NCI-H1930 (cell line): ENCODE measurements at places on chromosomes 5 and 9.
A peak's percentile ranks its signal among the peaks of the same experiment; 100 is the strongest.

DNA sequence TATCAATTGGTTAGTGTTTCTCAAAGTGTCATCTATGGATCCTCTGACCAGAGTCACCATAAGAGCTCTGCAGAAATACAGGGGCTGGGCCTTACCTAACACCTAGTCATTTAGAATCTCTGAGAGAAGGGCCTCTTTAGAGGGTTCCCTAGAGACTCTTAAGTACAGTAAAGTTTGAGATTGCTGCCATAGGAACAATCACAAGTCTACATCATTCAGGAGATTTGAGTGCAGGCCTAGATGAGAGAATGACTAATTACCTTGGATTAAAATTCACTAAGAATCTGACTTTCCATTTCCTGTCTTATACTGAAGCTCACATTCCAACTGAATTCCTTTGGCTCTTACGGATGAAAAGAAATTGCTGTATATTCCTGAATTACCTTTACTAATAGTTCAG lies 182.1 kb upstream of the PTGER4 start:
- DNase-seq, result no peak

DNA sequence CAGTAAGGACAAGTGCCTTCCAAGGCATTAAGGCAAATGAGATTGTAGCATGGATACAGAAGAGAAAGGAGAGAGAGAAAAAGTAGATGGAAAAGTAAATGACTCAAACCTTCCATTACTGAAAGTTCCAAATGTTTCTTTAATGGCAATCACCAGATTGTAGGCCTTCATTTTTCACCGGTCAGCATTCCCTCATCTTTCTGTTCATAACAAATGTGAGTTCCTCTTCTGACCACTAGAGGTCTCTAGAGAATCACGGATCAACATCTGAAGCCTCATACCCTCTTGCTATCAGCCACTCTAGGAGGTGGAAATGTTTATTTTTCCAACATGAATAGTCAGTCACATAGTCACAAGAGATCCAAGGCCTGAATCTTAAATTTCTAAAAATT lies 73.6 kb upstream of the RPS23 start:
- DNase-seq, result peak; percentile 12

GRCh38 chr5:21236971-21237427 lies 1249.0 kb upstream of the CDH18 start:
- DNase-seq, result peak; percentile 47

GRCh38 chr5:160802592-160802991 lies 49.4 kb downstream of the ATP10B start:
- DNase-seq, result no peak

DNA sequence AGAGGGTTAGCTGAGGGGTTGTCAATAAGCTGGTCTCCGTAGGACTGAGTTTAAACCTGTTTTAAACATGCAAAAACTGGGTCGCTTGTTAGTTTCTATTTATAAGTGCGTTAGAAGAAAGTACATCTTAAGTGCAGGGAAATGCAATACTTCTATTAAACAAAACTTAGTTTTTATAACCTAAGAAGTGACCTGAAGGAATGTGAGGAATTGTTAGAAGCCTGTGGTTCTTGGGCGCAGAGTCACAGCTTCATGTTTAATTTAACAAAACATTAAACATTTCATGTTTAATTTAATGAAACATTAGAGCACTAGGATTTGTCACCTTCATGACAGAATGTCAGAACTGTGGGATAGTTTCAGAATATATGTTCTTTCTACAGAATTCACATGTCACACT lies 469.2 kb upstream of the WWC1 start:
- DNase-seq, result no peak

- DNase-seq, result no peak
Observed at GRCh38 chr5:55347786-55348185, 40.0 kb downstream of the MTREX start.

GRCh38 chr5:1908931-1909330 lies 26.2 kb upstream of the IRX4 start:
- DNase-seq, result no peak

DNA sequence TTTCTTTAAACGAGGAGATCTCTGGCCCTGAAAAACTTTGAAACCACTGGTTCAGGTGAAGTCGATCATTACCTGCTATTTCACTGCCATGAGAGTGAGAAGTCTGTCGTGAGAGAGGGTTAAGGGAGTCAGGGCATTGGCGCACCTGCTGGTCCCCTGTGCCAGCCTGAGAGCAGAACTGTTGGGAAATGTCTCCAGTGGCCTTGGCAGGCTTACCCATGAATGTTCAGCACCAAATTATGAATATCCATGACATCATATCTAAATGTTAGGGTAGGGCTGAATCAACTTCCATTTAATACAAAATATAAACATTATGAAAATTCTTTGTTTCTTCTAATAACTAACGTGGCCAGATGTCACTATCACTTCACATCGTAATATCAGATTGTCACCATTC lies 379.3 kb downstream of the KDM4C start:
- DNase-seq, result no peak

- no peak for DNase-seq
Observed at GRCh38 chr9:75128535-75128934, 40.2 kb downstream of the OSTF1 start.

DNA sequence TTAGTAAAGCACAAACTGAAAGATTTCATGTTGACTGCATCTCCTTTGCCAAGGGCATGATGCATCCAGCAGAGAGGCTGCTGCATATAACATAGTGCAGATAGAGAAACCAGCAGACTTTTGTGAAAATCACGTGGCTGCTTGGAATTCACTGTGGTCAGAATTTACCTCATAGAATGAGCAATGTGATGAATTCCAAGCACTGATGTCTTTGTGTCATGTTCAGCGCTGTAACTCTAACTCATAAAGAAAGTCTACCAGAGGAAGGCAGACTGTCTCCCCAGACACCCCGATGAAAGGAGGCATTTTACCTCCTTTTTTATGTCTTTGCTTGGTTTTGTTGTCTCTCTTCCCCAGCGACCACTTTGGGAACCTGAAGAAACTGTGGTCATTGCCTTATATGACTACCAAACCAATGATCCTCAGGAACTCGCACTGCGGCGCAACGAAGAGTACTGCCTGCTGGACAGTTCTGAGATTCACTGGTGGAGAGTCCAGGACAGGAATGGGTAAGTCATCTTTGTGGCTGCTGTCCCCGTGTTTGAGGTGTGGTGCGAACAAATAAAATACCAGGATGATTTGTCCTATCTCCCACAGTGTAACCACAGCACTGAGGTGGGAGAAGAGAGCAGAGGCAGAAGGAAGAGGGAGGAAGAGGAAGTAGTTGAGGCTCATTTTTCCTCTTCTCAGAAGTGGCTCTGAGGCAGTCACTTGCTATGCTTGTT lies 42.0 kb downstream of the ITK start:
- no peak for DNase-seq

DNA sequence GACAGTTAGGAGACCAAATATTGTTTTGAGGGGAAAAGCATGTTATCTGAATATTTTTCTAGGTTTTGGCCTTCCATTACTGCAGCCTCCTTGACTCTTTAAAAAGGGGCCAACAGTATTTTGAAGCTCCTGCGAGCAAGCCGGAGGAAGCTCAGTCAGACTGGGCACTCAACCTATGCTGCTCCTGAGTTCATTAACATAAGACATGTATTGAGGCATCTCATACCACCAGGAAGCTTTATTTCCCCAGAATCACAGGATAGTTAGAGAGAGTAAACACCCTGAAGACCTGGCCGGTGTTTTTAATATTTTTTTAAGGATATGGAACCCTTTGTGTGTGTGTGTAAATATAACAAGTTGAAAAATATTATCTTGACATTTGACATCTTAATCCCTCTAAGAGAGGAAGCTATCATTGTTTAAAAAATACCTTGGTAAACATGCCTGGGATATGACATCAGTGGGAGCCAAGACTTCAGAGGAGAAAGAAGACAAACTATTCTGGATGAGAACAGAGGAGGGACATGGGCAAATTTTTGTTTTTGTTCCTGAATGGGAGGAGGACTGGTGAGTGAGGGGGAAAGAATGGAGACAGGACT lies 139.3 kb upstream of the SLIT3 start:
- DNase-seq, result no peak

DNA sequence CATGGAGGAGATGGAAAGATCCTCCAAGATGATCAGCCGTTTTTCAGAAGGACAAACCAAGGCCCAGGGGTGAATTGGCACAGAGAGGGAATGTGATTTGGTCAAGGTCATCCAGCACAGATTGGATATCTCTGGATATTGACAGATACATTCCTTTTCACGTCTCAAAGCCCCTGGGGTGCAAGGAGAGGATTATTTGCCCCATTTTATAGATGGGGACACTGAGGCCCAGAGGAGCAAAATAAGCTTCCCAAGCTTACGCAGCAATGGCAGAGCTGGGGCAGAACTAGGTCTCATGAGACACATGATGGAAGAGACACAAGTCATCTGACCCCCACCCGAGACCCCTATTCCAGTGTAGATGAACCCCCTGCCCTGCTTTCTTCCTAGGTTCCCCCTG lies 895 bp upstream of the PDGFRB start:
- DNase-seq, result no peak

GRCh38 chr9:101465326-101465915 lies 29.8 kb upstream of the ALDOB start:
- peak; percentile 32 for DNase-seq

GRCh38 chr5:9284272-9284671 lies 261.6 kb downstream of the SEMA5A start:
- no peak for DNase-seq

- no peak for DNase-seq
Observed at GRCh38 chr5:32057187-32058096, 116.7 kb downstream of the GOLPH3 start.
